ENCODE measurements at places on chromosomes 7 and 10.

DNA sequence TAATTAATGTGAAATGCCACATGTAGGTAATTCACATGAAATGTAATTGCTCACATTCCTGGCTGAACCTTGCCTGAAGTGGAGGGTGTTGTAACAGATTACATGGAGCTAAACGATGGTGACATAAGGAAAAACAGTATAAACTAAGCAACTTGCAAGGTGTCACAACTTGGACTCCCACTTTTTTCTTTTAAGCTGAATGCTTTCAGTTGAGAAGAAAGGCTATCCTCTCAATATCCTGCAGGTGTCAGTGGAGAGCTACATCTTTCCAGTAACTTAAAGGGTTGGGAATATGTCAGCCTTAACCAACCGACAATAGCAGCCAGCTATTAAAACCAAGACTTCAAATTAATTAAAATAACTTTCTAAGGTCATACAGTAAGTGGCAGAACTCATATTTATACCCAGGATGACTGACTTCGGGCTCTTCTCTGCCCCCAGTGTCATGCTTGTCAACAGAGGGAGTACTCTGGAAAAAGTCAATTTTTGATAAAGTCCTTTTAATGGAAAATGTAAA is 33.7 kb downstream of the NRBF2 start:
- no peak for DNase-seq

GRCh38 chr10:111278266-111278665 is 201.4 kb downstream of the ADRA2A start:
- no peak for DNase-seq

GRCh38 chr7:73645643-73646174 is 21.4 kb upstream of the MLXIPL start:
- no peak for DNase-seq

DNA sequence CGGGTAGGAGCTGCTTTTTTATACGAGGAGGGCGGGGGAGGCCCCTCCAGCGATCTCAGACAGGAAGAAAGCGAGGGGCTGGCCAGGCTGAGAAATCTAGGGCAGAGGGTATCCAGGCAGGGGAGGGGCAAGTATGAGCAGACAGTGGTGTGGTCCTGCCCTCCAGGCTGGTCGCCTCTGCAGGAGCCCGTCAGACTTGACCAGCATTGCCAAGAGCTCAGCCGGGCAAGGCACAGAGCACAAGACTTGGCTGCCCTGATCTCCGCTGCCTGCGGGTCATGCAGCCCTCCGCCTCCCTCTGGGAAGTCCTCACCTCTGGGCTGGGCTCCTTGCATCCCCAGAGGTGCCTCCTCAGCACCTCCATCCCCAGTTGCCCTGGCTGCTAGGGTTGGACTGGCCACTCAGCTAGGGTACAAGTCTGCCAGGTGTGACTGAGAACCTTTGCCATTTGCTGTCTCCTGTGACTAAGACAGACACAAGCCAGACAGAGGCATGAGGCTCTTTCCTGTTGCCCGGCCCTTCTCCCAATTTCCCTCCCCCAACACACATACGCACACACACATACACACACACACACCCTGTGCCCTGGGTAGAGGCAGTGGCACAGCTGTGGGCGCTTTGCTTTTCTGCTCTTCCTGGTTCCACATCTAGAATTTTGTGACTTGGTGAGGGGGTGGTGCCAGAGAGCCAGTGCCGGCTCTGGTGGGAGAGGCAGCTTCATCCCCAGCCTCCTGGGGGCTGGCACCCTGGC is 59.1 kb upstream of the PPIF start:
- no peak for DNase-seq

- no peak for DNase-seq
These were observed 41.6 kb downstream of the PDSS1 start for GRCh38 chr10:26739071-26739631.

GRCh38 chr10:12350925-12351324 is 1.6 kb downstream of the CAMK1D start:
- no peak for DNase-seq

DNA sequence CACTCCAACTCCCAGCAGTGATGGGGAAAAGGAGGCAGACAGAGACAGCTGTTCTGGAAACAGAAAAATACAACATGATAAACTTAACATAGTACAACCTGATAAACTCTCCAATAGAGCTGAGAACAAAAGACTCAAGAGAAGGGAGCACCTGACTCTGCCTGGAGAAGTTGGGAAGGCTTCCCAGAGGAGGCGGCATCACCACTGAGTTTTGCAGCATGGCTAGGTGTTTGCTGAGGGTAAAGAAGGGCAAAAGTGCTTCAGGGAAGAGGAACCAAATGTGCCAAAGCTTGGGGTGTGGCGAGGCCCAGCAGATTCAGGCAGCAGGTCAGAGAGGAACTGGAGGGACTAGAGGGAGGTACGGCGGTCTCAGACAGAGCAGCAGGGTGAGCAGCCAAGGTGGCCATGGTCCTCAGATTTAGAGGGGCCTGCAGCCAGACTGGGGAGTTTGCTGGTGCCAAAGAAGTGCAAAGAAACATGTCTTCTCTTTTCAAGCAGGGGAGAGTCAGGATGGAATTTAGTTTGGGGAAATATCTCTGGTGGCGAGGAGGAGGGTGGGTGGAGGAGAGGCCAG is 119.9 kb upstream of the BTBD16 start:
- DNase-seq, result no peak

DNA sequence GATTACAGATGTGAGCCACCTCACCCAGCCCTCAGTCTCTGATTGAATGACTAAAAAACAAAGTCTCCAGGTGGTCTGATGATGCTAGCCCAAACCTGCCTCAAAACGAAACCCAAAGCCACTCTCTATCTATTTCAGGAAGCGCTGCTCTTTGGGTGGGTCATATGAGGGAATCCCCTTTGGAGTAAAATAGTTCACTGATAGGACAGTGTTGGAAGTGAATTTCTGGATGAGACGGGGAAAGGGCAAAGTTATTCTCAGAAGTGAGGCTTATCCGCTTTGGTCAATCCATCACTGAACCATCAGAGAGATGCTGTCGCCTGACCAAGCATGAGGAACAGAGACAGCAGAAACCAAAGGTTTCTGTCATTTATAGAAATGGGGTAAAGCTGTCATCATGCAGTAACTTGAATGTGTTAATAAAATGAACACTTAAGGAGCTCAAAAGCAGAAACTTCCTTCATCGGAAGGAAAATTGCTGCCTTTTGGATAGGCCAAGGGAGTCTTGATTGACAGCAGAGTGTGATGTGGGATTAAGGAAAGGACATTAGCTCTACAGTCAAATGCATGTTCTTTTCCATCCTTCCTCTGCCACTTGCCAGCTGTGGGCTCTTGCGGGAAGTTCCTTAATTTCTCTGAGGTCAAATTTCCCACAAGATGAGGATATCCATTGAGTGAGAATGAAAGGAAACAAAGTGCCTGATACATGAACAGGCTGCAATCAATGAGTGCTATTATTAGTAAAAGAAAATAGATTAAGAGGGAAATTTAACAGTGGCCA is 64.9 kb upstream of the C1QL3 start:
- no peak for DNase-seq

GRCh38 chr7:33982425-33982786 is 77.1 kb downstream of the BMPER start:
- DNase-seq, result no peak

GRCh38 chr10:16386855-16387254 is 50.0 kb upstream of the PTER start:
- DNase-seq, result no peak

- no peak for DNase-seq
These were observed 319.7 kb downstream of the HPSE2 start for GRCh38 chr10:98915911-98916310.

DNA sequence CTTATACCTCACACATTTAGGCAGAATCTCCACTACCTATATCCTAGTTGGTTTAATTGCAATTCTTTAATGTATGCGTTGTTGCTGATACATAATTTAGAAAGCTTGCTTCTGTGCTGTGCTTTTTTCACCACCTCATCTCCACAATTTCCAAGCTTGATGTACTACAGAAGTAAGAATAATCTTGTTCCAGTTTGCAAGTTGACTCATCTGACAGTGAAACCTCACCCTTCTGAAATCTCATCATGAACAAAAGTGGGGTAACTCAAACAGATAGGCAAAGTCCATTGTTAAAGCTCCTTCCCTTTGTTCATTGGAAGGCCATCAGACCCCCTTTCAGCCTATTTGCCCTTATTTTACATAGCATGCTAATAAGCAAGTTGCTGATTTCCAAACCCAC is 13.6 kb downstream of the EIF4EBP2 start:
- no peak for DNase-seq

GRCh38 chr10:9615189-9615588 is 1402.5 kb upstream of the CELF2 start:
- no peak for DNase-seq

GRCh38 chr7:140989068-140989467 is 25.7 kb downstream of the MRPS33 start:
- DNase-seq, result no peak

- DNase-seq, result no peak
These were observed 38.0 kb upstream of the CACNA2D1 start for GRCh38 chr7:82481499-82482097.

DNA sequence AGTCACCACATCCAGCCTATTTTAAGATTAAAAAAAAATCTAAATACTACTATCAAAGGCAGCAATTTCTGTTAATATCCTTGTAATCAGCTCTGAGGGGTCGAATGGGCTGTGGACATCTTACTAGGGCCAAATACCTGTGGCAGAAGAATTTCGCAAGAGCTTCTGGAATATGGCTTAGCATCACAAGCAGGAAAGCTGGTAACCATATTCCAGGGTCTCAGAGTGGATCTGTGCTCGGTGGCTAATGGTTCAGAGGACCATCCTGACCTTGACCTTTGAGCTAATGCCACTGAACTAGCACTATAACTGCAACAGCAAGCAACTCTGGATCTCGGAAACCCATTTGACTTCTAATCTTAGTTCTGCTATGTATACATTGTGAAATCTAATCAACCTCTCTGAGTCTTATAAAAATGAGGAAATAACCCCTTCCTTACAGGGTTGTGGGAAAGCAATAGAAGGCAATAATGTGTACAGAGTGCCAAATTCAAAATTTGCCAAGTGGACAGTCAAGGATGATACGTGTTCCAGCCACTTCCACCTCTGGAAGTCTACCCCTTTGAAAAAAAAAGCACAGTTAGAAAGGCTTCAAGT is 65.5 kb downstream of the CYP26A1 start:
- no peak for DNase-seq

GRCh38 chr7:135704074-135704473 is 23.9 kb downstream of the SLC13A4 start:
- no peak for DNase-seq

DNA sequence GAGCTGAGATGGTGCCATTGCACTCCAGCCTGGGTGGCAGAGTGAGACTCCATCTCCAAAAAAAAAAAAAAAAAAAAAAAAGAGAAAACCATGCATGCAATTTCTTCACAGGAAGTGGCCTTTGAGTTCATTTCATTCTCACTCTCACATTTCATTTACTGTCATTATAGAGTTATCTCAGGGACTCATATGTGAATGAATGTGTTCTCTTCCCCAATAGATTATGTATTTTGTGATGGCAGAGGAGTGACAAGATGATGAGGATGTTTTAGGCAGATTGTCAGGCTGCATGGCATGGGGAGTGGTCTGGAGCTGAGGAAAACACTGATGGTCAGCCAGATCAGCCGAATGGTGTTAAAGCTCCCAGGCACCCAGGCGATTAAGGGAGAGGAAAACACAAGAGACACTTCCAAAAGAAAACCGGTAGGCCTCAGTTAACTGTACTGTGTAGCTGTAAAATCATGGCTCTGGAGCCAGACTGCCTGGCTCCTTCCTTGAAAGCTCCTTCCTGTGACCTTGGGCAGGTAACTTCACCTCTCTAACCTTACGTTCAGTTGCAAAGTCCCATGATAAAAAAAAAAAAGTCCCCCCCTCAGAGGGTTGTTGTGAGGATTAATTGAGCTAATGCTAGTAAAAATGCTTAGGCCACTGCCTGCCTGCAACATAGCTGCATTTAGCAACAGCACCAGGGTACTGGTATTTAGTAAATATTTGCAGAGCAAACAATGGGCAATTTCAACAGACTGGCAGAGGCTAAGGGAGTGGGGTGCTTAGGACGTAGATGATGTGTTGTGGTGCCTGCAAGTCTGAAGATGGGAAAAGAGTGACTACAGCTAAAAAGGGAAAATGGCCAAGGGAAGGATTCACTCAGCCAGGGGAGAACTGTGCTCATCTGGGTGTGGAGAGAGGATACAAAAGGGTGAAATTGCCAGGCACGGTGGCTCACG is 6.9 kb downstream of the FRAT2 start:
- DNase-seq, result no peak

Measured in stimulated activated CD4-positive, alpha-beta T cell treated with anti-CD3 and anti-CD28 coated beads, Interleukin-4, amount 100 ng/mL, for 1 hour (primary cell).